ENCODE measurements at places on chromosomes 7 and 10.

DNA sequence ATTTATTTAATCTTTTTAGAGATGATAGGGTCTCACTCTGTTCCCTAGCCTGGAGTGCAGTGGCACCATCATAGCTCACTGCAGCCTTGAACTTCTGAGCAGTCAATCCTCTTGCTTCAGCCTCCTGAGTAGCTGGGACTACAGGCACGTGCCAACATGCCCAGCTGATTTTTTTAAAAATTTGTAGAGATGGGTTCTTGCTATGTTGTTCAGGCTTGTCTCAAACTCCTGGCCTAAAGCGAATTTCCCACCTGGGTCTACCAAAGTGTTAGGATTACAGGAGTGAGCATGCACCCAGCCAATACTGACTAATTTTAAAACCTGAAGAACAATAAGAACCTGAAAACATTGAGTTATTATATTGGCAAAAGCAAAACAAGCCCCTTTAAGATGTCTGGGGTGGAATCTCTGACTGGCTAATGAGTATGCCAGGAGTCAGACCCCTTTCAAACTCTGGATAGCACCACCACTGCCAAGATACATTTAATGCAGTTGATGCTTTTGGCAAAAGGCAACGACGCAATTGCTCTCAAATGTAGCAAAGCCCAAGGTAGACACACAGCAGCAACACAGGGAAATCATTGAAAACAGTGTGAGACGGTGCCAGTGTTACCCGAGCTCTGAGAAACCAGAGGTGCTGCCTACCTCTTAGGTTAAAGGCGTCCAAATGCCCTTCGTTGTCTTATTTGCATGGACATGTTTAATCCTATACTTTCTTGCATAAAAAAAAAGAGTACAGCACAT is 40.7 kb upstream of the TOMM7 start:
- no peak for DNase-seq

GRCh38 chr7:29609162-29610037 is 45.8 kb downstream of the PRR15 start:
- DNase-seq = no peak

DNA sequence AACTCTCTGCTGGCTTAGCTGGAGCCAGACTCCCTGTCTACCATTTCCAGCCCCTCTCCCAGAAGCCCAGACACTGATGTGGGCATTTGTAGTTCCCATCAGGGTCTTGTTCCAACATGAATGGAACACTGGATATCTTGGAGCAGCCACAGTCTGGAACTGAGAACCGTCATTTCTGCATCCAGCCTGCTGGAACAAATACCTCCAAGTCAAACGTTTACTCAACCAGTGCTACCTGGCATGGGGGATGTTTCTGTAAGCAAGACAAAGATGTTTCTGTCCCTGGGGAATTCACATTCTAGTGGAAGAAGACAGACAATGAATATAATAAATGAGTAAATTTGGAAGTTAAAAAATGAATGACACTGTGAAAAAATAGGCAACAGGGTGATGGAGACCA is 70.8 kb upstream of the ZNF438 start:
- DNase-seq = no peak

DNA sequence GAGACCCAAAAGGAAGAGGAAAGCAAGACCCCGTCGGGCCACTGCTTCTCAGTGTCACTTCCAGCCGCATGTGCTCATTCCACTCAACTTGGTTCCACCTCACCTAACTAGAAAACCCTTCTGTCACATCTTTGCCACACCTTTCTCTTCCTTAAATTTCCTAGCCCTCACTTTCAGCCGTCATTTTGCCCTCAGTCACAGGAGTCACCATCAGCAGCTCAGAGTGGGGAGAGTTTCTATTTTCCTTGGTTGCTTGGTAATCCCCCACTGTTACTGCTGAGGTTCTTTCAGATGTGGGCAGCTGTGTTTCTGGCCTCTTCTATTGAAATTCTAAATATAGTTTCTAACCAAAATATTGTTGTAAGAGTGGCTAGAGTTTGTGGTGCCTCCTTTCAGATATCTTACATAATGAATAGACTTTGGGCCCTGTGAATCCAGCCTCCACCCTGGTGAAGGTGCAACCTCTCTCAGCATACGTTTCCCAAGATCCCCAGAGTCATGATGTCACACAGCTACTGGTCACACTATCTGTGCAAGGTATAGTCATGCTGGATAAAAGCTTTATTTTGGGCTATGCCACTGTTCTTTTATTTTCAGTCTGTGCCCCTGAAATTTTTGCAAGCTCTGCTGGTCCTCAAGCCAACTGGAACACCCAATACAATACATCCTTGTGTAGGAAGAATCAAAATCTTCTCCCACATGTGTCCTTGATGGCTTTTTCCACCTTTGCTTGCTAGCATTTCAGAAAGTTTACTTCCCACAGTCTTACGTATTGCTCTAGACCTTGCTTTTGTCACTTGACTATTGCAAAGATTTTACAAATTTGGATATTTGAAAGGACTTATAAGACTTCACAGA is 9.2 kb downstream of the AGBL3 start:
- DNase-seq = no peak

DNA sequence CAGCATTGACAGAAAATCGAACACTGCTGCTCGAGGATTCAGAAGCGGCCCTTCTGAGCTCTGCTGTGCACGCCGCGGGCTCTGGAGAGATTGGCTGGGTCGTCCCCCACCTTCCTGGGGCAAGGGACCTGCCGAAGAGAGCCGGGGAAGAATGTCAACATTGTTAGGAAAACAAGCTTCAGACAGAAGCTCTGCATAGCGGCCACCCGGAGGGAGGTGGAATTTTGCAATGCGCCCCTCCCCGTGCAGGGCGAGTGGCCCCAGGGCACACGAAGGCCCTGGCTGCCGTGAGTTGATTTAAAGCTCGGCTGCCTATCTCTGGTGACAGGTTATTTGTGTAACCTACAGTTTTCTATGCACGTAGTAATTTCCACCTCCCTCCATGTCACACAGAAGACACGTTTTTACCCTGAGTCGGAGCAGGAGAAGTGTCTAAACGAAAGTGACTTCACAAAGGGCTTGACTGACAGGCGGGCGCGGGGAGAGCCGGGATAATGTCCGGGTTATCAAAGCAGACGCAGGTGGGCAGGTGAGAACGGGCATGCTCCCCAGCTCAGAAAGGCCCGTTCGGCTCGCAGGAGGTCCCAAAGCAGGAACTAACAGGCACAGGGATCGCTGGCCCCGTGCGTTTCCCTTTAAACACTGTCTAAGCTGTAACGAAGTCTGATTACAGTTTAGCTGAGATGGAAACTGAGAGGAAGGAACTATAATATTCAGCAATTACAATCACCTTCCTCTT is 84.6 kb downstream of the PDGFA start:
- DNase-seq = peak; percentile 33

GRCh38 chr7:143233816-143234532 is 12.1 kb downstream of the TAS2R40 start:
- peak; percentile 57 for DNase-seq

DNA sequence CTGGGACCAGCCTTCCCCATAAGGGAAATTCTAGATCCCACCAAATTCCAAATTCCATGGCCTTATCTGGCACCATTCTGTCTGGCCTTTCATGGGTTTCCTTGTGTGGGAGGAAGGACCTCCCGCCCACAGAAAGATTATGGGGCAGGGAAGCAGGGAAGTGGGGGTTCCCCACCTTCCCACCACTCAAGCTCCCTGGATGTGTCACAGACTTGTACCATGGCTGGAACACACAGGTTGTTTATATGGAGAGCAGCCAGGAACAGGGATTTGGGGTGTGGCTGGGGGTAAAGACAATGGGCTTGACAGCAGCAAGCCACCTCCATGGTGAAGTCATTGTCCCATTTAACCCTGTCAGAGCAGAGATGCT is 18.3 kb downstream of the UNC5B start:
- peak; percentile 62 for DNase-seq

GRCh38 chr10:31944071-31944433 is 15.4 kb upstream of the ARHGAP12 start:
- no peak for DNase-seq

- DNase-seq = peak; percentile 48
Observed at GRCh38 chr10:5862360-5862961, 27.2 kb downstream of the ANKRD16 start.

GRCh38 chr7:3722396-3722922 is 421.4 kb downstream of the SDK1 start:
- no peak for DNase-seq

DNA sequence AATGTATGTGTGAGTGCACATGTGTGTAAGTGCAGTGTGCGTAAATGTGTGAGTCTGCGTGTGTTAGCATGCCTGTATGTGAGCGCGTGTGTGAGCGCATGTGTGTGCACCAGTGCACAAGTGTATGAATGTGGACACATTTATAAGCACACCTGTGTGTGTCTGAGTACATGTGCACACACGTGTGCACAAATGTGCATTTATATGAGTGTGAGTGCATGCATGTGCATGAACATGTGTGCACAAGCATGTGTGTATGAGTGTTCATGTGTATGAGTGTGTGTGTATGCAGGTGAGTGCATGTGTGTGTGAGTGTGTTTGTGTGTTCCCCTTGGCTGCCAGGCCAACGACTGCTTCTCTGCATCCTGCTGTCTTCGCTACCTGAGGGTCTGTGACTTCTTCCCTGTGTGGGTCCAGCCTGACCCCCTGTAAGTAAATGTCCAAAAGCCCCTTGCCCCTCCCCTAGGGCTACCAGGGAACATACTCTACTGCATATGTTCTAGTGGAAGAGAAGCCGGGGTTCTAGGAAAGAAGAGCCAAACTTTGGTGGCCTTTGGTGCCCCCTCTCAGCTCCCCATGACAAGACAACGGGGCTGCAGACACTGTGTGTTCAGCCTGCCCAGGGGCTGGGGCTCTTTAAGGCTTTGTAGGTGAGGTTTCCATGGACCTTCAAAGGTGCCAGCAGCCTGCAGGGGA is 17.0 kb downstream of the GOLGA7B start:
- DNase-seq = no peak

DNA sequence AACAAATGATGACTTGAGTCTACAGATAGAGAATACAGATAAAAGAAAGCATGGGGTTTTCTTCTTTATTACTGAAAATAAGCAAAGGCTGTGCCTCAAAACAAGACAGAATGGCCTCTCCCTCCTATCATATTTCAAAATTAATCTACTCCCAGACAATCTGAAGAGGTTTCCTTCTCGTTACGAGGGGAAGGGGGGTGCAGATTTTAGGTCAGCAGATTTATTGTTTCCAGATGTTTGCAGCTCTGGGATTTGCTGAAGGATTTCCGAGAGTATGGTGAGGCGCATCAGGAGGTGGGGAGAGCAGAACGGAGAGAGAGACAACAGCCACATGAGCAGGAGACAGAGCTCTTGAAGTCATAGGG is 89.8 kb downstream of the KIAA1549 start:
- DNase-seq = no peak

DNA sequence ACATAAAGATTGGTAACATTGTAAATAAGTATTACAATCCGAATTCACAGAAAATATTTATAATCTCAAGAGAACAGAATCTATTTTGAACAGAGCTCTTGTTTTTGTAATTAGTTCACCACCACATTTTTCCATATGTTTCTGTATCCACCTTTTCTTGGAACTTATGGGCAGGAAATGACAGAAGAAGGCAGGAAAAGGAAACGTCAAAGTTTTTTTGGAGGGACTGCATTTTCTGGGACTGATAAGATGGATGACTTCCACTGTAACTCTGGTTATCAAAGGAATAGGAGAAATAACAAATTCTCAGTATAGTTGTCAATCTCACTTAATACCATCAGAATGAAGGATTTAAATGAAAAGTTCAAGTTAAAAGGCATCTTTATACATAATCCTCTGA is 75.1 kb upstream of the SMNDC1 start:
- DNase-seq = no peak

- no peak for DNase-seq
Observed at GRCh38 chr7:142094861-142095260, 16.7 kb upstream of the MGAM2 start.

- DNase-seq = no peak
Observed at GRCh38 chr10:95513008-95513589, 48.1 kb downstream of the SORBS1 start.

DNA sequence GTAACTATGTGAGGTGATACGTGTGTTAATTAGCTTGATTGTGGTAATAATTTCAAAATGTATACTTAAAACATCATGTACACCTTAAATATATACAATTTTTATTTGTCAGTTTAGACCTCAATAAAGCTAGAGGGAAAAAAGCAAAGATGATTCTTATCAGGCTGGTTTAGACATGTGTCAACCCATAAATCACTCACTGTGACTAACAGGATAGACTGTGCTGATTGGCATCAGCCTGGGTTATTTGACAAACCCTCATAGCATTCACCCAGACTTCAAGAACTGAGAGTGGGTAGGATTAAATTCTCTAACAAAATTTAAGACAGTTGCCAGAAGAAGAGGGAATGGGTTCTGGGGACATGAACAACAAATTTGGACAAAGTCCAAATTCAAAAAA is 73.8 kb upstream of the TMEM140 start:
- DNase-seq = no peak

DNA sequence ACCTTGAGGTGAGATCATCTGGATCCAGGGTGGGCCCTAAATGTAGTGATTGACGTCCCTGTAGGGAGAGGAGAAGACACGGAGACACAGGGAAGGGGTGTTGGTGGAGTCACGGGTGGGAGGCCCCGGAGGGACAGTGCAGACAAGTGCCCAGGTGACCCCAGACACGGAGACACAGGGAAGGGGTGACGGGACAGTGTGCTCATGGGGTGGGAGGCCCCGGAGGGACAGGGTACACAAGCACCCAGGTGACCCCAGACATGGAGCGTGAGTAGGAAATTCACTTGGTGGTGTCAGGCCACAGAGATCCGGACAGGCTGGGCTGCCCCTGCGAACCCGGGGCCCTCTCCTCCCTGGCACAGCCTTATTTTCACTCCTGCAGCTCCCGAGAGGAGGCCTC is 176.9 kb downstream of the PTPRN2 start:
- DNase-seq = no peak

- DNase-seq = no peak
Observed at GRCh38 chr10:11462071-11462470, 149.4 kb downstream of the USP6NL start.

- DNase-seq = no peak
Observed at GRCh38 chr10:117616179-117616578, 73.6 kb downstream of the EMX2 start.

GRCh38 chr10:116970050-116970449 is 34.9 kb downstream of the SHTN1 start:
- no peak for DNase-seq

GRCh38 chr7:150556521-150557138 is 10.6 kb upstream of the GIMAP4 start:
- no peak for DNase-seq

GRCh38 chr10:4216726-4217125 is 431.7 kb upstream of the KLF6 start:
- DNase-seq = no peak

All from suppressor macrophage treated with lipopolysaccharide for 1 hour (primary cell).